ENCODE measurements at places on chromosomes 5 and 9.
A peak's percentile ranks its signal among the peaks of the same experiment; 100 is the strongest.

DNA sequence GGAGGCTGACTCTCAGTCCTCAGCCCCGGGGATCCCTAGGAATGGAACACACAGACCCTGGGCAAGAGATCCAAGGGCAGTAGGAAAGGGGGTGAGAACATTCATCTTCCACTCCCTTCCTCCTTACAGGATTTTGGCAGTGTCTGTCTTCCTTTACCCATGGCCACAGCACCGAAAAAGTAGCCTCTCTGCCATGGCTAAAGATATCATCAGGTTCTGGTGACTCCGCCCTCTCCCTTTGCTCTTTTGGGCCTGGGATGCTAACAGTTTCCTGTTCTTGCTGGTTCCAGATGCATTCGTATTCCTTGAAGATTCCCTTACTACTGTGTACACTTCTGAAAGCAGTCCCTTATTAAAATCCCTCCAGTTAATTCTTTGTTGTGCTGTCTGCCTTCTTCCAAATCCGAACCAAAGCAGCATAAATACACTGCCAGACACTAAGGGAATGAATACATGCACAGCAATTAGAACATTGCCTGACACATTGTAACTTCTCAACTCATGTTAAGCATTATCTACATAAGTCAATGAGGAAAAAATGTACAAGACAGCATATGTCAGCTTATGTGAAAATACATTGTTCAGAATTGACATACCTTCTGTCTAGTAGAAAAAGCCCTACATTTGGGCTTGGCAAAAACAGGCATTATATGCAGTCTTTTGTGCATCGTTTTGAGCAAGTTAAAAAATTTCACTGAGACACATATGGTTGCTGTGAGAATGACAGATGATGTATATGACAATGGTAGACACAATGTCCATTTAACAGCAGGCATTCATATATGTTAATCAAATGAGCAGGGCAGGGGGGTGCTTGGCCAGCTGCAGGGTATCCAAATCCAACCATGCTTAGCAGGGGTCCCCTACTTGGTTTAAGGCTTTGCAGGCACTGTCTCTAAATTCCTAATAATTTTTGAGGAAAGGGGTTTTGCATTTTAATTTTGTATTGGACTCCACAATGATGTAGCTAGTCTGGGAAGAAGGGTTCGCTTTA, 58.8 kb upstream of the RAI14 start:
- no peak for DNase-seq

- DNase-seq, result no peak
Measured at GRCh38 chr9:69470186-69470977, 145.4 kb downstream of the ENTREP1 start.

- no peak for DNase-seq
Measured at GRCh38 chr5:79691007-79691406, 1.4 kb downstream of the CMYA5 start.

GRCh38 chr9:6816581-6816980, 58.8 kb downstream of the KDM4C start:
- no peak for DNase-seq

DNA sequence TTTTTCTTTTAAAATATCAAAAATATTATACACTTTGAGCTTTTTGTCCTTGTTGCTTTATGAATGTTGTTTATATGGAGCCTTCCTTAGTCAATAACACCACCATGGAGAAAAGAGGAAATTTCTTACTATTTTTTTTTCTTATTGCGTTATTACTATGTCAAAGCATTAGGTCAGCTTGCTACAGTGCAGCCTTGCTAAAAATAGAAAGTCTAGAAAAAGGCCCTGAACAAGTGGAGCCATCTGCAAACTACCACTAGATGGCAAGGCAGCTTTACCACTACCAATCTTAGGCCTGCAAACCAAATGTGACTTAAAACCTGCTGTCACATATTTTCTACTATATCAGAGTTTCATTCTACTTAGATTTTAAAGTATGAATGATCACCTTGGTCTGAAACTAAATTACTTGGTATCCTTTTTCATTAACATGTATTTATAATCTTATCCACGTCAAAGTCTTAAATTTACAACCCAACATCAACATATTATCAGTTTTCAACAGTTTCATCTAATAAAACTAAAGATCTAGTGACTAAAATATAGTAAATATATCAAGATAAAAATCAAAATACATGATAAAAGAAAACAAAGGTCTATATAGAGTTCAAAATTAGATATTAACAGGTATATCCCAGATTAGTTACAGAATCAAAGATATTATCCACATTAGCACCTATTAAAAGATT, 113.1 kb upstream of the ACOT12 start:
- DNase-seq, result no peak

DNA sequence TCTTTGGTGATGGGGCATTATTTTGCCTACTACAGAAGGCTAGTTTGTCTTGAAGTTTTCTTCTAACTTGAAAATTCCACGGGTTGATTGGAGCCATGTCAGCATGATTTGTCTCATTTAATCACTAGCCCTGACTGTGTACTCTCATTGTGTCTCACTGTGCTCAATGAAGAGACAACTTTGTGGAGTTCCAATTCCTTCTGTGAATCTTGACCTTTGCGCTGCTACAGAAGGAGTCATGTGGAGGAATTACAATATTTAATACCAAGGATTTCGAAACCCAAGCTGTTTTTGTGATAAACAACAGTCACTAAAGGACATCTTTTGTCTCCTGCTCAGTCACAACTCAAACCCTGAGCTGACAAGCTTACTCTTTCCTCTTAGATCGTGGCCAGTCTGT, 98.6 kb upstream of the ACTBL2 start:
- DNase-seq, result no peak

DNA sequence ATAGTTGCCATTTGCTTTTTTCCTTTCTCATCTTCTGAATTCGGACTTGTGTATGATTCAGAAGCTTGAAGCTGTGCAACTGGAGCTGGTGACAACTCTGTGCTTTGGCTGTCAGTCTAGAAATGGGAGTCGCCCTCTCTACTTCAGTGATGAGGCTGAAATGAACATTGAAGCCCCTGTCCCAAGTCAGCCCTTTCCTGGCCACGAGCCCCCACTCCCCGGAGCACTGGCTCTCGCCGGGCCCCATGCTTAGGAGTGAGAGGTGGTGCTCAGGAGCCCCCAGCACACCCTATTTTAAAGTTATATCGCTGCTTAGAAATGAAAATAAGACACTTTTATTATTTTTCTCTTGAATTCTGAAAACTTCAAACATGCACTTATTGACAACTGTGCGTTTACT, 66.0 kb downstream of the PSMB7 start:
- DNase-seq, result no peak

GRCh38 chr5:180130876-180131740, 59.5 kb upstream of the RNF130 start:
- no peak for DNase-seq

DNA sequence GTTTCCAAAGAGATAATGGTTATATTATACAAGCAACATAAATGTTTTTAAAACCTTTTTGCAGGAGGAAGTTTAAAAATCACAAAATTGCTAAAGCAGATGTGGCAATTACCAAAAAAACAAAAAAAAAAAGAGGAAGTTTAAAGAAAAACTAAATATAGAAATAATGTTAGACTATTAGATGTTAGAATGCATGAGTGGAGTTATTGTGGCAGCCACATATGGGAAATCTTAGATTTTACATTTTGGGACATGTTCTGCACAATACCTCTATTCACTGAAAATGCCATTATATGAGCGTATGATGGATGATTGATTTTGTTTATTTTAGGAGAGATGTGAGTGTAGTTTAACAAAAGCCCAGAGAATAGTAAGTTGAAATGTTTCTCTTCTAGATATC, 31.2 kb upstream of the DTWD2 start:
- DNase-seq, result no peak

GRCh38 chr5:32331217-32331934, 18.6 kb upstream of the MTMR12 start:
- DNase-seq, result no peak

GRCh38 chr5:177116631-177117373, 16.8 kb upstream of the NSD1 start:
- peak; percentile 26 for DNase-seq

DNA sequence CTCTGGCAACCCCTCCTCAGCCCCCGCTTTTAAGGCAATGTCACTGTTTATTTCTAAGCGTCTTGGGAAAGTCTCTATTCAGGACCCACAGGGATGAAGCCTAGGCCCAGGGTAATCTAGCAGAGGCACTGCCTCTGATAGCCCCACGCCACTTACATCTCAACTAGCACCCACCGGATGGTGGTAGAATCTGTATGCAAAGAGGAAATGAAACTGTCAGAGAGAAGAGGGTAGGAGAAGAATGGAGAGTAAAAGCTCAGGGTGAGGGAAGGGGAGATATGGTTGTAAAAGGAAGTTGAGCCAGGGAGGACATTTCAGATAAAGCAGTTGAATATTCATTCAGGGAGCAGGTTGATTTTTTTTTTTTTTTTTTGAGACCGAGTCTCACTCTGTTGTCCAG, 3.0 kb downstream of the FRRS1L start:
- no peak for DNase-seq

- no peak for DNase-seq
Measured at GRCh38 chr5:32794086-32794485, 83.0 kb downstream of the NPR3 start.

- DNase-seq, result no peak
Measured at GRCh38 chr5:34684281-34684979, 28.3 kb downstream of the RAI14 start.

- no peak for DNase-seq
Measured at GRCh38 chr9:16809912-16810610, 60.4 kb downstream of the BNC2 start.

- no peak for DNase-seq
Measured at GRCh38 chr9:70510157-70510770, 95.8 kb upstream of the KLF9 start.

DNA sequence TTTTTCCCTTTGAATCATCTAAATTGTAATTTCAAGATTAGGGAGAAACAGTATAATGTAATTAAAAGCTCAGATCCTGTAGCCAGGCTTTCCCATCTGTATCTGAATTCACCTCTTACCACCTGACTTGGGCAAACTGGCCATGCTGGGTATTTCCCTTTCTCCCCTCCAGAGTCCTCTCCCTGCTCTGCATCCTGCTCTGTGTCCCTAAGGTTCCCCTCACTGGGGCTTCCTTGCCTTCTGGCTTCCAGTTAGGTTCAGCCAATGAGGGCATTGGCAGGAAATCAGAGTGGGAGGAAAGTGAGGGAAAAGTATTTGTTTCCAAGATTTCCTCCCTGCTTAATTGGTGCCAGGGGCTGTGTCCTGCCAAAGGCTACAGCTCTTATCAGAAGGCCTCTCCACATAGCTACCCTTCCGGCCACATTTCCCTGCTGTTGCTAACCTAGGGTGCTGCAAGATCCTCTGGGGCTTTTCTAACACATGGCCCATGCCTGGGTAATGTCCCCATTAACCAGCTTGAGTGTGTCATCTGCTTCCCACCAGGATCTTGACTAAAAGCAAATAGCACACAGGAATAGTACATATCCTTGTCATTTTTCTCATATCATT, 51.0 kb upstream of the MPDZ start:
- no peak for DNase-seq

- no peak for DNase-seq
Measured at GRCh38 chr5:54528633-54529209, 11.2 kb downstream of the SNX18 start.

DNA sequence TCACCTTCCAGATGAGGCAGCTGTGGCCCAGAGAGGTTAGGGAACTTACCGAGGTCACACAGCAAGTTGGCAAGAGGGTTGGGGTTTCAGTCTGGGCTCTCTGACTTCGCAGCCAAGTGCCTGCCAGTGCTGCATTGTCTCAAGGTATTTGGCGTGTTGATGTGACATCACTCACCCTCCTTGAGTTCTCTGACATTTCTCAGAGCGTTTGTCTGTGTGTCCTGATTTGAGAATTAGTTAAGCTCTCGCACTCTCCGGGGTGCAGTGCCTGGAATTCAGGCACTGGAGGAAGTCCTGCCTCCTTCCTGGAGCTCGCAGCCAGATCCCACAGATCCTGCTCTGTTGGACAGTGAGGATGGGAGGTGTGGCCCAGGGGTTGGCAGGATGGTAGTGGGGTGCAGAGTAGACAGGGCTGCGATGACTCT, 25.7 kb downstream of the WWC1 start:
- no peak for DNase-seq

DNA sequence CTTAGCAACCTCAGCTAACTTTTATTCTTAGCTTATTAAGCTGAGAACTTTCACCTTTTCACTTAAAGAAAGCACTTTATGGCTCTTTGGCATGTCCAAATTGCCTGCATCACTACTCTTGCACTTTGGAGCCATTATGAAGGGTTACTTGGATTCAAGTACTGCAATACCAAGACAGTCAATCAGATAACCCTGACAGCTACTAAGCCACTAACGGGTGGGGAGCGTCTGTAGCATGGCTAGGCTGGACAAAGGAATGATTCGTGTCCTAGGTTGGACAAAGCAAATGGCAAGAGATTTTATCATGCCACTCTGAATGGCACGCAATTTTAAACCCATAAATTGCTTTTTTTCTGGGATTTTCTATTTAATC, 39.6 kb downstream of the TRPM6 start:
- no peak for DNase-seq

DNA sequence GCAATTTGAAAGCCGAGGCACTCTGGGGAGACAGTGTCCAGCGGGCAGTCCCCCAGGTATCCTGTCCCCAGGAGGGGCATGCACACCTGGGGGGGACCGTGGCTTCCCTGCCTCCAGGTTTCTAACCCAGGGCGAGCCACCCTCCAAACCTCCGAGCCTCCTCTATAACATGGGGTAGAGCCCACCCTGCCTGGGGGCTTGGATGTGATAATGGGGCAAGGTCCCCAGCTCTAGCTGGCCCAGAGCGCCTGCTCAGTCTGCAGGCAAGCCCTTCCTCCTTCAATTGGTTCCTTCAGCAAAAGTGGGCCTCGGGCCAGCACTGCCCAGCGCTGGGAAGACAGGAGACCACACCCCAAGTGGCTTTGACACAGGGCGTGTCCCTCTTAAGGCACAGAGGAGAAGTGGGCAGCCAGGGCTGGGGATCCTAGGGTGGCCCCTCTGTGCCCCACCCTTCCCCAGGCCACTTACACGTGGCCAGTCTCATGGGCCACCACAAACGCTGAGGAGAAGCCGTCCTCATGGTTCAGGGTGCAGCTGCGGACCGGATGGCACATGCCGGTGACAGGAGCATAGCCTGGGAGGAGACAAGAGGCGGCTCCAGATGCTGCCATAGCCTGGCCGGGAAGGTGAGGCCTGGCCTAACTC, 94.3 kb downstream of the ZNF354C start:
- no peak for DNase-seq

GRCh38 chr5:124683917-124684555, 62.4 kb downstream of the ZNF608 start:
- DNase-seq, result no peak

DNA sequence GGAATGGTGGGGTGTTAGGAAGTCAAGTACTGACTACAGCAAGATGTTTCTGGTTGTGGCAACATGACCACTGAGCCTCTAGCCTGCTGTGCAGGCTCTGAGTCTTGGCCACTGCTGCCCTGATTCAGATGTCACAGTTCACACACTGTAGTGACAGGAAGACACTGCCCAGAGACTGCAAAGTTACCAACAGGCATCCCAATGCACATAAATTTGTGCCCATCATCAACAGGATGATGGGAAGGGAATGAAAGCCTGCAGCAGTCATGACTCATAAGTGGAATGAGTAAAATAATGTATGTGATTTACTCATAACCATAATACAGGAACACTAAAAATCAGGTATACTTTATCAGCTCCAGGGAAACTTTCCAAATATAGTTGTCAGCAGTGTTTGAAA, 251.6 kb upstream of the HAPLN1 start:
- DNase-seq, result no peak
